ENCODE measurements at places on chromosomes 1 and 21.

DNA sequence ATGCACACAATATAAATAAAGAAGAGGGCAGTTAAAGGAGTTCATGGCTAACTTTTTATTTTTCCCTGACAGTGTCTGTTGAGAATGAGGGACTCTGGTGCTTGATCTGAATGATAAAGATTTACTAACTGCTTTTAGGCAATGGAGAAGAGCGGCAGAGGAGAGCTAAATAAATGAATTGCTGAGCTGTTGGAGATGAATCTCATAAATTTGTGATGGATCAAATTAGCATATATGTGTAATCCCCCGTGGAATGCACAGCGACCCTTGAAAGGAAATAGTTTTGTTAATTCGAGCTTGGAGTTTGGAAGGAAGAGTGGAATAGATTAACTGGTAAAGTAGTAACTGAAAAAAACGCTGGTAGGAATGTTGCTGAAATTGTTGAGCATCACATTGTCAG lies 40.2 kb downstream of the HMCN1 start:
- DNase-seq = no peak

DNA sequence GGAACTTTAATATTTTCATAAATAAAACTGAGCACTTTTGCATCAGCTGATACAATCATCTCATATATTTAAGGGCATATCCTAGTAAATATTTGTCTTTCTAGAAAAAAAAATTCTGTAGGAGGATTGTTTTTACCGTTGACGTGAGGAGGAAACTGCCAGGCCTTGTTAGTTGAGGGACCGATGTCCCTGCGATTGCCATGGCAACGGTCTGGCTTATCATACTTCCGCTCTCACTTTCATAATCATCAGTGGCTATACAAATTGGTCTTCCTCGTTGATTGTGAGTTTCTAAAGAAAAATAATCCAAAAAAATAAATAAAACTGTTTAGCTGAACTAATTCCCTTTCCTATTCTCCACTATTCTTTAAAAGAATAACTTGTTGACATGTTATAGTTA lies 69.3 kb upstream of the ANGPTL3 start:
- no peak for DNase-seq

DNA sequence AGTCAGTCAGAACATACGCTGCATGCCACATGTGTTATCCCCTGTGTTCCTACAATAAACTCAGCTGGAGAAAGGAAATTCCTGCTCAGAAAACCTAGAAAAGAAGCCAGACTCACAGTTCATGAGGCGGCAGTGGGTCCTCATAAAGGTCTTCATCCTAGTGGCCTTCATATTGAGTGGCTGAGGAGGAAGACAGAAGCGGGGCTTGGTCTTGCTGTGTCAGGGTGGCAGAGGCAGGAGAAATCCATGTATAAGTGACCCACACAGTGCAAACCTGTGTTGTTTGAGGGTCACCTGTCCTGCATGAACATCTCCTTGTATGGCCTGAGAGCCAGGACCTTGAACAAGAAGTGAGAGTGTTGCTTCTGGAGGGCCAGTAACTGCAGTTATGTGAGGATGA lies 4.0 kb upstream of the WNT3A start:
- no peak for DNase-seq

DNA sequence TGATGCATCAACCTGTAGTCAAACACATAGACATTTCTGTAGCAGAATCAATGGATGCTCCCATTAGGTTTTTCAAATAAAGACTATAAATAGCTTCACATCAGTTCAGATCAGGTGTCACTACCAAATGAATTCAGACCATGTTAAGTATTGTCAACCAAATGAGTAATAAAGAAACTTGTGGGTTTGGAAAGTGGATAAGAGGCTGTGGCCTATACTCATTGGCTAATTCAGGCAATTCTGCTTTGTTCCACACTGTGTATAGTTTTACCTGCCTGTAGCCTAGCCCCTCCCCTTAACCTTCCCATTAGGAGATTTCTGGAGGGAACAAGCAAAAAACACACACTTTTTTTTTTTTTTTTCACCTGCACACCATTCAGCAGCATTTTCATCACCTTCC lies 321.2 kb downstream of the HLX start:
- DNase-seq = no peak

DNA sequence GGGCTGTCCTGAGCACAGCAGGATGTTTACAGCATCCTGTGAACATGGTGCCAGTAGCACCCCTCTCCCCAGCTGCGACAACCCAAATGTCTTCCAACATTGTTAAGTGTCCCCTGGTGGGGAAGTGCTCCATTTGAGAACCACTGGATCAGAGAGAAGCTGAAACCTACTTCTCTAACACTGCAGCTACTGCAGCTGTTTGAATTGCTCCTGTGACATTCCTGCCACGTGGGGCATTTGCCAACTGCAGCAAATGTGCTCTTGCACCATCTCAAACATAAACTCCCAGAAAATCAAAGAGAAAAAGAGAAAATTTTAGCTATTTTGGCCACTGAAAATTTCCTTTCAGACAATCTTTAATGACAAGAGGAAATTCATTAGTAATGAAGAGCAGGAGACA lies 11.0 kb downstream of the SLC2A5 start:
- no peak for DNase-seq

- no peak for DNase-seq
Measured at GRCh38 chr1:180571832-180572636, 13.3 kb downstream of the OVAAL start.

GRCh38 chr21:26165331-26165730 lies 5.2 kb downstream of the APP start:
- DNase-seq = no peak

GRCh38 chr1:206931709-206932108 lies 10.0 kb upstream of the FCMR start:
- DNase-seq = no peak

GRCh38 chr1:11273595-11274234 lies 717 bp downstream of the UBIAD1 start:
- no peak for DNase-seq

GRCh38 chr1:112702420-112703261 lies 4.3 kb downstream of the RHOC start:
- DNase-seq = no peak

GRCh38 chr1:161486806-161487741 lies 18.2 kb upstream of the FCGR2A start:
- DNase-seq = peak; percentile 62

GRCh38 chr1:80155371-80155770 lies 1148.8 kb upstream of the ADGRL4 start:
- DNase-seq = no peak

- no peak for DNase-seq
Measured at GRCh38 chr1:65398083-65398482, 22.4 kb upstream of the LEPR start.

- no peak for DNase-seq
Measured at GRCh38 chr1:53080041-53080440, 18.0 kb downstream of the PODN start.

DNA sequence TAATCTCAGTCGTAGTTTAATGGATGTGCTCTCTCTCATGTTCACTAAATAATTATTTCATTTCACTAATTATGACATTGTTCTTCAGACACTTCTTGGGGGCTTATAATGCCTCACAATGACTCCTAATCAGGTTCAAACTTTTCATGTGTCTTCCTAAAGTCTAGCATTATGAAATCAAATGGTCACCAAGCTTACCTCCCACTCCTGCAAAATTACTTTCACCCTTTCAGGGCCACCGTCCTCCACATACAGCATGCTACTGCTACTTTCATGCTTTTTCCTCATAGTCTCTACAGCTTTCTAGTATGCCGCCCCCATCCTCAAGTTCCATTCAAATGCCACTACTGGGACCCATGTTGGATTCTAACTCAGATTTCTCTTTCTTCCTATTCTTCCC lies 59.8 kb upstream of the C1orf53 start:
- no peak for DNase-seq

GRCh38 chr1:201481004-201481380 lies 12.0 kb upstream of the PHLDA3 start:
- no peak for DNase-seq

DNA sequence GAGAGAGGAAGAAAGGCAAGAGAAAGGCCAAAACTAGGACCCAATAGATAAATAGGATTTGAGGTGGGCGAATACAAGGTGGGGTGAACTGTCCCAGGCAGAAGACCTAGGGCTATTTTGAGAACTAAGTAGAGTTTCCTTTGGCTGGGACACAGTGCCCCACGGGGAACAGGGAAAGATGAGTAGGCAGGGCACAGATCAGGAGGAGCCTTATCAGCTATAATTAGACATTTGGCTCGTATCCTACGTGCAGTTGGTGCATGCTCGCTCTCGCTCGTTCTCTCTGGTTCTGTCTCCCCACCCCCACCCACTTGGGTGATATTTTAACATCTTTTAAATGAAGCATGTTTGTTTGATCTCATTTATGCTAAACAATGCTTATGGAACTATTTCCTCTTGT lies 235.0 kb upstream of the JUN start:
- DNase-seq = no peak

DNA sequence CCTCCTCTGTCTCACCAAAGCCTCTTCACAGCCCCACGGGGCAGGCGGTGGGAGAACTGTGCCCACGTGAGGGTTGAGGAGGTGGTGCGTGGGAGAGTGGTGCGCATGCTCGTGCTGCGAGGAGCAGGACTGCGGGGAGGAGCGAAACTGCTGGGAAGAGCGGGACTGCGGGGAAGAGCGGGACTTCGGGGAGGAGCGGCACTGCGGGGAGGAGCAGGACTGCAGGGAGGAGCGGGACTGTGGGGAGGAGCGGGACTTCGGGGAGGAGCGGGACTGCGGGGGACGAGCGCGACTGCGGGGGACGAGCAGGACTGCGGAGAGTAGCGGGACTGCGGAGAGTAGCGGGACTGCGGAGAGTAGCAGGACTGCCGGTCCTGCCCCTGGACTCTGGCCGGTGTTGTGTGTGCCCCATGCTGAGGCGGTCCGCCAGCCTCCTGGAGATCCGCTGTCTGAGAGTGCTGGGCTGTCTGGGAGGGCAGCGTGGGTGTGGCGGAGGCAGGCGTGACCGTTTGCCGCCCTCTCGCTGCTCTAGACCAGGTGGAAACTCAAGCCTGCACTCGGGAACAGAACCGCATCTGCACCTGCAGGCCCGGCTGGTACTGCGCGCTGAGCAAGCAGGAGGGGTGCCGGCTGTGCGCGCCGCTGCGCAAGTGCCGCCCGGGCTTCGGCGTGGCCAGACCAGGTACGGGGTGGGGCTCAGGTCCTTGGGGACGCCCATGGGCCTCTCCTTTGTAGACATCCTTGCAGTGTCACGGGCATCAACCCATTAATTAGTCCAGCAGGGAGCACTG lies 24.6 kb downstream of the TNFRSF1B start:
- no peak for DNase-seq

DNA sequence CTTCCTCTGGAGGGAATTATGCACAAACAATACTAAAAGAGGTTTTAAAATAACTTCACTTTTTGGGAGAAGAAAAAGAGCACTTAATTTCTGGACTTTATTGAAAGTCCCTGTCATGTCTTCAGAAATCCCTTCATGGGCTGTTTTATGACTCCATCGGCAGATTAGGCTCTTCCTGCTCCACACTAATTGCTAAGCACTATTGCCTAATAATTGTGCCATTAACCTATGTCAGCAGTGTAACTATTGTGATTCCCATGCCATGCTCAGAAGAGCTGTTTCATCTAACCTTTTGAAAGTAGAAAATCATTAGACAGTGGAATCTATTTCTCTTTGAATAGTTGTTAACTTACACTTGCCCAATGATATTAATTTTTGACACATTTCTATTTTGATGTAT lies 489.3 kb upstream of the RUNX1 start:
- no peak for DNase-seq

GRCh38 chr21:34670220-34670961 lies 1.6 kb downstream of the CLIC6 start:
- DNase-seq = no peak

DNA sequence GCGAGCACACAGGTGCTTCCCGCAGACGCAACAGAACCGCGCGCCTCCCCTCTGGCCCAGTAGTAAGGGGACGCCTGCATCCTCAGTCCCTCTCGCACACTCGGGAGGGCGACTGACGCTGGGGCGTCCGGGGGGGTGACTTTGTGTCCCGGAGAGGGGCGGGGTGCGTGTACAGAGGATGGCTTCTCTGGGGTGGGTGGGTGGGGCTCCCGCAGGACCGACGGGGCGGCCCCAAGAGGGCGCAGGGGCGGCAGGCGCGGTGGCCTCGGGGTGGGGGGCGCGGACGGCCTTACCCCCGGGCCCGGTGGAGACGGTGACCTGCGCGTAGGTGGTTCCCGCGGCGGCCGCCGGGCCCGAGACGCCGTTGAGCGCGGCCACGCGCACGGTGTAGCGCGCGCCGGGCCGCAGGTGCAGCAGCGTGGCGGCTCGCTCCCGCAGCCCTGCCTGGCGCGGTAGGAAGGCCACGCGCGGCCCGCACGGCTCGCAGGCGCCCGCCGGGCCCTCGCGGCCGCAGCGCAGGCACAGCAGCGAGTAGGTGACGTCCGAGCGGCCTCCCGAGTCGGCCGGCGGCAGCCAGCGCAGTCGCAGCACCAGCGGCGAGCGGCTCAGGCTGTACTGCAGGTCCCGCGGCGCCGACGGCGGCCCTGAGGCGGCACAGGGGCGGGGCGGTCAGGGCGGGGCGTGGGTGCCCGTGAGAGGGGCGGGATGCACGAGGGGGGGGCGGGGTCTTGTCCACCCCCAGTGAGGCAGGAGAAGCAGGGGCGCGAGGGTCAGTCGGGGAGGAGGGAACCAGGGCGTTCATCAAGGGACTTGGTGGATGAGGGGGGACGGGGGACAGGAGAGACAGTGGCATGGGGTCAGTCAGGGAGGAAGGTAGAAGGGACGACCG lies 12.1 kb downstream of the EPHA10 start:
- peak; percentile 39 for DNase-seq

GRCh38 chr1:24890887-24891286 lies 39.2 kb downstream of the RUNX3 start:
- no peak for DNase-seq
